ENCODE measurements at places on chromosomes 3 and 15.

DNA sequence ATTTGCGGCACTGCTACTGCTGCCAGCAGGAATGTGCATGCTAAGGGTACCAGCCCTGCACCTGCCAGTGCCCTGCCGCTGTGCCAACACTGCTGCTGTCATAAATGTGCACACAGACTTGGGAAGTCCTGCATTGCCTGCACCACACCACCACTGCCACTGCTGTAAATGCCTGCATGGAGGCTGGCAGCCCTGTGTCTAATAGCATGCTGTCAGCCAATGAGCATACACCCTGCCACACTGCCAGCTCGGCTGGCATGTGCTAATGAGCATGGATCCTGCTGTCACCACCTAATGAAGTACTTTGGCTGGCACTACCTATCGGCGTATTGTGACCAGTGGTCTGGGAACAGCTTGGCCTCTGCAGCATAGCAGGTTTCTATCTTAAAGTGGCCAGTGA is 981.8 kb upstream of the GBE1 start:
- DNase-seq = no peak

DNA sequence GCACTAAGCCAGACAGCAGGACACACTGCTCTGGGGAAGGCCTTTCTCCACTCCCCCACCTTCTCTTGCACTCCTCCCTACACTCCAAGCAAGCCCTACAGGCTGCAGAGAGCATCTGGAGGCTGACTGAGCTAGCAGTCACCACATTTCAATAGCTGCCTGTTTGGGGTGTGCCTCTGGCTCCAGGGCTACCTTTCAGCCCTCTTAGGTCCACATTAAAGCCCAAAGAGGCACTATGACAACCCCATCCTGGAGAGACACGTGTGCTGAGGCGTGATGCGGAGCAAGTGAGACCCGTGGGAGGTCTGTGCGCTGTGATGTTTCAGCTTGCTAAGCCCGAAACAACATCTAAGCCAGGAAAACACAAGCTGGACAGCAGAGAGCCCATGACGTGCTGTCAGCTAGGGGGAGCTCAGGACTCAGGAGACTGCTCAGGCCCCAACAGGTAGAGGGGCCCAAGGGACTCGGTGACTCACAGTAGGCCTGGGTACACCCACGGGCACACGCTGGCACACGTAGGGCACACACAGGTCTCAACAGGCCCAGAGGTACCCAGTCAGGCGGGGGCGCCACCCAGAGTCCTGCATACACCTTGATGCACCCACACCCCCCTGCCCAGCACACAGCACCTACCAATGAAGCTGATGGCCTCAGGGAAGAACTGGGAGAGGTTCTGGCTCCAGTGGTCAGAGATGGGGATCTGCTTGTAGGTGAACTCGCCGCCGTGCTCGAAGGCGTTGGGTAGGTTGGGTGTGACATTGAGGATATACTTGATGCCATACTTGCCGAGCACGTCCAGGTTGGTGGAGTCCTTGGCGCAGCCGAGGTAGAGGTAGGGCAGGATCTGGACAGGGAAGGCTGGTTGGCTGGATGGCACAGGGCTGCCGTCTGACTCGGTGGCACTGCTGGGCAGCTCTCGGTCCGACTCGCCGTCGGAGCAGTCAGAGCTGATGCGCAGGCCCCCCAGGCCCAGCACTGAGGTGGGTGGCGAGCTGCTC is 2.8 kb downstream of the DUSP7 start:
- DNase-seq = no peak

GRCh38 chr3:54582424-54582823 is 345.4 kb downstream of the LRTM1 start:
- no peak for DNase-seq

- no peak for DNase-seq
Measured at GRCh38 chr3:66413151-66413751, 87.6 kb downstream of the LRIG1 start.

DNA sequence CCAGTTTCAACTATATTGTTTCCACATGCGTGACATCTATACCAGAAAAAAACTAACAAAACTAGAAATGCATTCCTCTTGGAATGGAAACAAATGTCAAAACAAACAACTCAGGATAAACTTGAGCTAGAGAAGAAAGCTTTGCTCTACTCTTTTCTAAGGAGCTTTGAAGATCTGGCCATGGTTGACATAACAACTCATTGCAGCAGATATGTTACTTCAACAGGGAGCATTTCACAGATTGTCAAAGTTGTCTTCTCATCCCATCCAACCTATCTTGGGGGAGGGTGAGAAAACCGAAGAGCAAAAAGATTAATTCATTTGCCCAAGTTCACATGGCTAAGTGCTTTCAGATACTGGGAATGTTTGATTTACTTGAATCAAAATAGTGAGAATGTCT is 484.4 kb downstream of the CNTN4 start:
- DNase-seq = no peak

GRCh38 chr15:92069308-92070250 is 216.1 kb downstream of the SLCO3A1 start:
- DNase-seq = no peak

- peak; percentile 49 for DNase-seq
Measured at GRCh38 chr15:44719293-44719999, 8.1 kb downstream of the B2M start.

DNA sequence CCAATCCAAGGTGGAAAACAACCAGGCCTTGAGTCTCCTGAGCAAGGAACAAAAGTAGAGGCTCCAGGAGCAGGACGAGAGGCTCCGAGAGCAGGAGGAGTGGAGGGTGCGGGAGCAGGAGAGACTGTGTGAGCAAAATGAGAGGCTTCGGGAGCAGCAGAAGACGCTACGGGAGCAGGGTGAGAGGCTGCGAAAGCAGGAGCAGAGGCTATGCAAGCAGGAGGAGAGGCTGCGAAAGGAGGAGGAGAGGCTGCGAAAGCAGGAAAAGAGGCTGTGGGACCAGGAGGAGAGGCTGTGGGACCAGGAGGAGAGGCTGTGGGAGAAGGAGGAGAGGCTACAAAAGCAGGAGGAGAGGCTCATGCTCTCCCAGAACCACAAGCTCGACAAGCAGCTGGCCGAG is 60.3 kb upstream of the UBE2Q2 start:
- no peak for DNase-seq

- no peak for DNase-seq
Measured at GRCh38 chr15:60961541-60962485, 267.3 kb downstream of the RORA start.

DNA sequence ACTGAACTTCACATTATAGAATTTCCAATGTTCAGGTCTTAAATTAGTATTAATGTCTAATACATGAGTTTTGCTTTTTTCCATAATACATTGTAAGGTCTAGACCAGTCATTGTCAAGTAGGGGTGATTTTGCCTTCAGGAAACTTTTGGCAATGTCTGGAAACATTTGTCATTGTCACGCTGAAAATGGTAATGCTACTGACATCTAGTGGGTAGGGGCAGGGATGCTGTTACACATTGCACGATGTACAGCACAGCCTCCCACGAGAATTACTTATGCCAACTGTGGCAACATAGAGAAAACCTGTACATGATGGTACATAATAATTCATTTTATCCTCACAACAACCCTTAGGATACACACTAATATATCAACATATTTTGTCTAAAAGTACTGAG is 384.1 kb downstream of the CADM2 start:
- DNase-seq = no peak

- DNase-seq = no peak
Measured at GRCh38 chr3:15787941-15788340, 9.8 kb downstream of the ANKRD28 start.

DNA sequence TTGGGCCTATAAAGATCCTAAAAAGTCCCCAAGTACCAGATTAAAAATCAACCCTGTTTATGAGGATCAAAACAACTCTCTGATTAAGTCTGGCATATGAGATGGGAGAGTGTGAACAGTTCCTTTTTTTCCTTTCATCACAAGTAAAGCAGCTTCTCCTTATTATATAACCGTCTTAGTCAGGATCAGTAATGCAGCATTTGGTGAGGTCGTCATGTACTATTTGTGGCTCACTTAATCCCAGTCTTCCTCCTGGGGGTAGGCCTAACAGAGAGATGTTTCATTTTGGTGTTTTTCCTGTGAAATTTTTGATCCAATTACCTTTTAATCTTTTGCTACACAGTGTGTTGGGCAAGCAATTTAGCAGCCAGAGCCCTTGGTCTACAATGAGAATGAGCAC is 333.1 kb upstream of the KCNMB2 start:
- no peak for DNase-seq

DNA sequence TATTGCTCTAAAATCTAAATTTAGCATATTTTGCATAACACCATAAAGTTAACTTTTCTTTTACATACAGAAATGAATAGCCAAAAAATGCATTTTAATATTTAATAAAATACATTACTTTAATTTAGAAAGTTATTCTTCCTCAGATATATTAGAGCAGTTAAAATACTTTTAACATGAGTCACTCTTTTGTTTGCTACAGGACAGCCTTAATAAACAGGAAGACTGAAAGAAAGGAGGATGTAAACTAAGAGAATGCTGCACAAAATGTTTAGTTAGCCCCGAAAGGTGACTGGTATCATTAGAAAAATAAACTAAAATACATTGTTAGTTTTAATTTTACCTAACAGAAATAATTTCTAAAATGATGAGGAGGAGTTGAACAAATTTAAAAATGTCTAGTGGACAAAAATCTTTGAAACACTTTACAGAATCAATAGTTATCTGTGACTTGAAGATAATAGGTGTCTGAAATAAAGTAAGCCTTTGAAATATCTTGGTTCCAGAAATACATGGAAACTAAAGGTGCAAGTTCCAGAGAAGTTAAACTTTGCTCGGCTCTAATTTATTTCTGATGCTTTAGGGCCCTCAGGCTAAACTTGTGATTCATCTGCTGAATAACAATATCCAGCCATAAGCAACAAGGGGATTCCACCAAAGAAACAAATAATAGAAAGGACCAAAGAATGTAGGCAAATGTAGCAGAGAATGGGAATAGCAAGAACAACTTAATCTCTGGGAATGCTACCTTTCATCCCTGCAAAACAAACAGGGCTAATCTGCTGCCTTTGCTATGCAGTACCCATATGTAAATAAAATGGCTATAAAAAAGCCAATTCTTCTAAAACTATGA is 138.3 kb upstream of the UBP1 start:
- no peak for DNase-seq

- no peak for DNase-seq
Measured at GRCh38 chr3:123289391-123290106, 87.8 kb downstream of the SEC22A start.

DNA sequence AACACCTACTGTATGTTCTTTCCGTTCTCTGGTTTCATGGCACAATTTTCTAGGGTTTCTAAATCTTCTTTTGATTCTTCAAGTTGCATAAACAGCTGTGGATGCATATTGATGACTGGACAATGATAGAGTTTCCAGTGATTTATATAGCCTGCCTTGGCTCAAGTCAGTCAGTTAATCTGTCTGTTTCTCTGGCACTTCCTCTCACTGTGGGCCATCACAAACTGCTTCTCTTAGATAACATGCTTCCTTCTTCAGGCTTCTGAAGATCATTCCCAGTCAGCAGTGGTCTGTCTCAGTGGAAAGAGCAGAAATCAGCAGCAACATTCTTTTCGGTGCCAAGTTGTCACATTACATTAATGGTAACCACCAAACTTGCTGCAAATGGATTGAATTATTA is 207.2 kb downstream of the RYR3 start:
- DNase-seq = no peak

DNA sequence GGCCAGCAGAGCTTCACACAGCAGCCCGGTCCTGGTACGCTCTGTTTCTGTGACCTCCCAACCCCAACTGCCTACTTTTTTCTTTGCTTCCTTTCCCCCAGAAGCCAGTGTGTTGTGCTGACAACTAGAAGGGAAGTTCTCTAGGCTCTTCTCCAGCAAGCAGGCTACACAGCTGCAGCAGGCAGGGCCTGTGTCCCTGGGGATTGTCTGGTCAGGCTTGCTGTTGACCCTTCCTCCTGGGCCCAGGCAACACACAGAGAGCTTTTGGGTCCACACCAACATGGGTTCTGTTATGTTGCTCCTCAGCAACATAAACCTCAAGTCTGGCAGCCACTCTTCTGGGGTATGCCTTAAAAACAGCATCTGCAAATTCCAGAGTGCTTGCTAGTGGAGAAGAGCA is 36.2 kb upstream of the TSPAN3 start:
- DNase-seq = no peak

DNA sequence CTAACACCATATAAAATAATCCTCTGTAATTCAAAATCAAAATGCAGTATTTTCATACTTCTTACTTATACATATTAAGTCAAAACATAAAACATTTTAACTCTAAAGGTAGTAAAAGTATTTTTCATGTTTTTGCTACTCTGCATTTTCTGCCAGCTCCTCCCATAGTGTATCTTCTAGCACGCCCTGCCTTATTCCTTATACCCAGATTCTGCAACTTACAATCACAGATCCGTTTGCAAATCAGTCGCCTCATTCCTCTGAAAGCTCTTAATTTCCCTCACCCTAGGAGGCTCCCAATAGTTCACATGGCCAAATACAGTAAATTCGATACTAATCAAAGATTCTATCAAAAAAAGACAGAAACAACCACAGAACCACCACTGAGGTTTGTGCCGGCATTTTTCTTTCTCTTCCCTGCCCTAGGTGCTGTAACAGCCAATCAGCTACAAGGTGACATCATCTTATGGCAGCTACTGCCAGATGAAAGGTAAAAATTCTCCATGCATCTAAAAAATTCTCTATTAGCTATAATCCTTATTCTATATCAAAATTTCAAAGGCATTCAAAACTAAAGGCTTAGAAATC is 72.9 kb downstream of the CLASP2 start:
- no peak for DNase-seq

- DNase-seq = no peak
Measured at GRCh38 chr3:121989943-121990342, 32.1 kb downstream of the ILDR1 start.

DNA sequence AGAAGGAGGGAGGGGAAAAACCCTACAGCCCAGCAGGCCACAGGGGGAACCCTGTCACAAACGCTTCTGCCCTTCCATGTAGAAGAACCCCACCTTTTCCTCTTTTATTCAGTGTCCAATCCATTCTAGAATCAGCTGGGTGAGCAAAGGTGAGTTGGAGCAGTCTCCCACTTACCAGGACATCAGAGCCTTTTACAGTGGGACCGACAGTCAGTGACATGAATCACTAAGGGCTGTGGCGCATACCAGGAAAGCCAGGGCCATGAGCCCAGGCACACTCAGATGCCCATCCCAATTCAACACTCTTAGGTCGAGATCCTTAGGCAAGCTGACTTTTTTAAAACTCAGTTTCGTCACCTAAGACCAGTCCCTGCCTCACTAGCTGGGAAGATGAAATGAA is 146.1 kb downstream of the AQP9 start:
- DNase-seq = no peak

- no peak for DNase-seq
Measured at GRCh38 chr3:29137601-29138000, 143.3 kb upstream of the RBMS3 start.

All from naive B cell (primary cell).